Foreskin melanocyte (primary cell): ENCODE measurements at places on chromosomes 2 and 18.

DNA sequence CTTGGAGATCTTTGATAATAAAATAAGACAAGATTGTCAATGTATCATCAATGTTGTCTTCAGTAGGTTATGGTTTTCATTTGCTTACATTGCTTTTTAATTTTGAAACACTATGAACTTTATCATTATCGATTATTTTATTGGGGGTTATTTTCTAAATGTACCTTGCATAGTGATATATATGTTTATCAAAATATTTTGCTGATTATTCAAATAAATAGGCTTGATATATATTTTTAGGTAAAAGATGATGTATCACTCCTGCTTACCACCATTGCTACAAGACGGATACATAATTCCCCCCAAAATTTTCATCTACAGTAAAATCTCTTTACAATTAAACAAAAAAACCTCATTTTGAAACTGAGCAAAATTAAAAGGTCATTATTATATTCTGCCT, 293.8 kb downstream of the SUCLG1 start:
- DNase-seq: no peak

- no peak for DNase-seq
These were observed 336.5 kb upstream of the SLC39A10 start for GRCh38 chr2:195320413-195320973.

GRCh38 chr2:236061497-236061896, 106.7 kb downstream of the GBX2 start:
- DNase-seq: no peak

DNA sequence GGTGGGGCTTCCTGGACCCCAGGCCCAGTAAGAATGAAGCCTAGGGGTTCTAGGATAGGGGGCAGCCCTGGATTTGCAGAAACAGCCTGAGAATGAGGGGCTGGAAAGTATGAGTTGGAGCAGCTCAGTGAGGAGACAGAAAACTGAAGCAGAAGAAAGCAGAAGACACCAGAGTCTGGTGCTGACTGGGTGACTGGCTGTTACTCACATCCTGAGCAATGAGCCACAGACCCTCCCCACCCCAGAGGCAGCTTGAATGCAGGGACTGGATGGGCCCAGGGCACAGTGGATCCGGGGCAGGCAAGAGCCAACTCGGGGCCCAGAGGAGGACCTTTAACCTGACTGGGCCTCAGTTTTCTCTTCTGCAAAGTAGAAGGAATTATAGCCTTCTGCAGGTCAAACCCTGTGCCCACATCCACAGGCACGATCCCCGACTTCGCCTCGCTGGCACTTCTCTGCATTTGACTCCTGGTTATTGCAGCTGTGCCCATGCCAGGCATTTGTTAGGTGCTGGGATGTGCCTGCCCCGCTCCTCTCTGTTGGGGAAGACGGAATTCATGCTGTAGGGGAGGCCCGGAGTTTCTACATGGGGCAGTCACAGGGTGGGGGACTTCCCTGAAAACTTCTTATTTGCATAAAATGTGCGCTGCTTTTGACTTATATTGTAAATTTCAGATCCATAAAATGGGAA, 8.5 kb downstream of the STEAP3 start:
- no peak for DNase-seq

DNA sequence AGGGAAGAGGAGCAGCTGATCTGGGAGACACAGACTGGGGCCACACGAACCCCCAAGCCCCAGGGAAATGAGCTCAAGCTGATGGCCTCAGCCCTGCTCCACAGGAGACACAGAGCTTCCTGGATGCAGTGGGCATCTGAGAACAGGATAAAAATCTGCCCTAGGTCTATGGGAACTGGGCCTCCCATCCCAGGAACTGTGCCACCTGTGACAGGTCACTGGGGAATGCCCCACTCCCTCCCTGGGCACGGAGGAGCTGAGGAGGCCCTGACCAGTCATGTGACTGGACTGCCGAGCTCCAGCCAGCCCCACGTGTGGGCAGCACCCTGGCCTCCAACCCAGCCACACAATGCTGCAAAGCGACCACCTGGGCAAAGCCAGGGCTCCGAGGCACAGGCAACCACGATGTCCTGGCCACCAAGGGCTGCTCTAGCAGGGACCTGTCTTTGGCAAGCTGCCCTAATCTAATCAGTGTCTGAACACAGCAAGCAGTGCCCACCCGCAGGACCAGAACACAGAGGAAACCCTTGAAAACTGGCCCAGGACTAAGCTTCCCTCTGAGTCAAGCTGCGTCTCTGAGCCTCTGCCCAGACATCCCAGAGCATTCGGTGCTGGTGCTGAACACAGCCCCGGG, 57.8 kb upstream of the ID2 start:
- no peak for DNase-seq

- no peak for DNase-seq
These were observed 70.9 kb downstream of the SUCLG1 start for GRCh38 chr2:84388133-84388532.

DNA sequence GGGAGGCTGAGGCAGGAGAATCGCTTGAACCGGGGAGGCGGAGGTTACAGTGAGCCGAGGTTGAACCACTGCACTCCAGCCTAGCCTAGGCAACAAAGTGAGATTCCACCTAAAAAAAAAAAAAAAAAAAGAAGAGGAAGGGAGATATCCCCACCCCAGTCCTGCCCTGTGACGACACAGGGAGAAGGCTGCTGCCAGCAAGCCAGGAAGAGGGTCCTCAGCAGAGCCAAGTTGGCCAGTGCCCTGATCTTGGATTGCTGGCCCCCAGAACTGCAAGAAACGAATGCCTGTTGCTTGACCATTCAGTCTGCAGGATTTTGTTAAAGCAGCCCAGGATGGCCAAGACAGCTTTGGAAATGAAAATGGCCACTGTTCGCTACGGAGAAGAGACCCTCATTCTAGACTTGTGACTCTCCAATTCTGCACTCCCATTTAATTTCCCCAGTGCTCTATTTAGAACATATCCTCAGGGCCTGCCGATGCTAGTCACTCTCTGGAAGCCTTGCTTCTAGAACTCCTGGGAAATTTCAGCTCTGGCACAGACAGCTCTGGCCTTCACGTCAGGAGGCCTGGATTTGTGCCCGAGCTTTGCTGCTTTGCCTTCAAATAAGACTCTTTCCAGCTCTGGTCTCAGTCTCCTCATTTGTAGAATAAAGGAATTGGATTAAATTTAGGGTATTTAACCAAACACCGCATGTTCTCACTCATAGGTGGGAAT, 15.7 kb upstream of the AMMECR1L start:
- DNase-seq: no peak

DNA sequence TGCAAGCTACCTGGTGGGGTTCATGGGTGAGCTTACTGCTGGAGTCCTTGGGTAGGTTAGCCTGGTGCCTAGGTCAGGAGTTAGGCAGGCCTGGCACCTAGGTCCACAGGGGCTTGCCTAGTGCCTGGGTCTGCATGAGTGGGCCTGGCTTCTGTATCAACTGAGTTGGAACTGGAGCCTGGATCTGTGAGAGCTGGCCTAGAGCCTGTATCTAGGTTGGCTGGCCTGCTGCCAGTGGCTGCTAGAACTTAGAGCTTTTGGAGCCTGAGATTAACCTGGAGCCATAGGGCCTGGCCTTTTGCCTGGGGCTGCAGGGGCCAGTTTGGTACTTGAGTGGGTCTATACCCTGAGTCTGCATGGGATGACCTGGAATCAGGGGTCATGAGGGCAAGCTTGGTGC, 679.4 kb downstream of the NUP35 start:
- no peak for DNase-seq

- peak; percentile 32 for DNase-seq
These were observed 183.7 kb downstream of the NRP2 start for GRCh38 chr2:205865905-205866441.

GRCh38 chr18:77980275-77980674, 730.6 kb downstream of the GALR1 start:
- no peak for DNase-seq

DNA sequence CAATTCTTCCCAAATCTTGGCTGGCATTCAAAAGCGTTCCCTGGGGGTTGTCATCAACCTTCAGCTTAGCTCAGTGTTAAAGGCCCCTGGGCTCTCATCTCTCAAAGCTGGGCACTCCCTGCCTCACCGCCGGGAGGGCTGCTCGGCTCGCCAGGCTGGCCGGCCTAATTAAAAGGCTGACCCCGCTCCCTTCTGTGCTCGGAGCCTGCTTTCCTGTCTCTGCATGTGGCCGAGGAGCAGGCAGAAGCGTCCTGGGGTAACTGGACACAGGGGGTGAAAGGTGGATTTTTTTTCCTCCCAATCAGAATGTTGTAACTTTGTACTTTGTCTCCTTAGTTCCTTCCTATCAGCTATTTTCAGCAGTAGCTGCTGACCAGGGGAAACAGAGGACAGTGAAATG, 231.1 kb downstream of the GBX2 start:
- no peak for DNase-seq

- DNase-seq: no peak
These were observed 207.1 kb downstream of the ACKR3 start for GRCh38 chr2:236776695-236777251.

- no peak for DNase-seq
These were observed 53.4 kb downstream of the POLR1A start for GRCh38 chr2:86052265-86052664.
